ENCODE measurements at places on chromosomes 1 and 21.

DNA sequence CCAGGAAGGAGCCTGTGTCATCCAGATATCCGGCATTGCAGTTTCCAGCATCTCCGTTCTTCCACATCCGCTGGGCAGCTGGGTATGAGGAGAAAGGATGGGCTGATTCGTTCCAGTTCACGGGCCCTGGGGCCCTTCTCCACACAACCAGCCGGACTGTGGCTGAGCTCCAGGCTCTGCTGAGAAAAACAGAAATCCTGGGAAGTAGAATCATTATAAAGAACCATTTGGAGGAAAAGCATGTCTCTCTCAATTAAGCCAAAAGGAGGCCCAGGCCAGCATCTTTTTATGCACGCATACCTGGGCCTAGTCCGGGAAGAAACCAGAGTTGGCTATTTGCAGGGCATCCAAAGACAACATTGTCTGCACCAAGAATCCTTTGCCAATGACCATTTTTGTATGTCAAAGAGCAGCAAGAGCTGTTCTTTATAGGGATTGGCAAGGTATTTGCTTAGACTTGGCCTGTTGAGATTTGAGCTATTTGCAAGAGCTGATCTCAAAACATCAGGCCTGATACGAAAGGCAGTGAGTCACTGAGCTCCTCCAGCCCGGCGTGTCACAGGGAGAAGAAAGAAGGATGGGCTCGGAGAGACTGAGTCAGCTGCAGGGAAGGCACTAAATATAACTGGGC, 84.9 kb upstream of the ARHGEF16 start:
- H3K4me3 ChIP-seq, result no peak overlapping the region
- no peaks in the 10 kb centered on the region for H3K36me3 ChIP-seq

- H3K36me3 ChIP-seq, result no peaks in the 10 kb centered on the region
- peak; percentile 56 for DNase-seq
- H3K4me1 ChIP-seq, result no peaks in the 10 kb centered on the region
- H3K27me3 ChIP-seq, result no peaks in the 10 kb centered on the region
- no peak overlapping the region for H3K27ac ChIP-seq
These were observed 17.3 kb downstream of the CA6 start for GRCh38 chr1:8962812-8963530.

DNA sequence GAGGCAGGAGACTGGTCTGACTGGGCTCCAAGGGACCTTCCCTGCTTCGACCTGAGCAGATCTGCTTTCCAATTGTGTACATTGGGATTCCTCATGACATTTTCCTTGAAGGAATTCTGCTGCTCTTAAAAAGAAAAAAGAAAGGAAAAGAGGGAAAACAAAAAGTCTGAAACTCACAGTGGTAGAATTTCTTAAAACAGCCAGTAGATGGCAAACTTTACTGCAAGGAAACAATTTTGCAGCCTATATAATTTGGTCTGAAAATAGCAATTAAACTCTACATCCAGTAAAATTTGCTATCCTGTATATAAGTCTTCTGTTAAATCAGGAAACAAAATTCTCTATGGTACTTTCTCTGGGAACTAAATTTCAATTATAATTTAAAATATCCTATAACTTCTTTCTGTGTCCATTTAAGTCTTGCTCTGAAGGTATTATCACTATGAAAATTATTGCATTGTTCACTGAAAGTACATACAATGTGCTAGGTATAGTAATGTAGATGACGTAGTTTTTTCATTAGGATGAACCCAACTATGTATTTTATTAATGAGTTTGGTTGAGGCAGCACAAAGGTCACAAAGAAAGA, 59.8 kb downstream of the CRB1 start:
- no peaks in the 10 kb centered on the region for H3K4me1 ChIP-seq
- H3K27ac ChIP-seq, result no peak overlapping the region
- H3K27me3 ChIP-seq, result no peaks in the 10 kb centered on the region
- no peaks in the 10 kb centered on the region for H3K36me3 ChIP-seq
- no peak for DNase-seq

DNA sequence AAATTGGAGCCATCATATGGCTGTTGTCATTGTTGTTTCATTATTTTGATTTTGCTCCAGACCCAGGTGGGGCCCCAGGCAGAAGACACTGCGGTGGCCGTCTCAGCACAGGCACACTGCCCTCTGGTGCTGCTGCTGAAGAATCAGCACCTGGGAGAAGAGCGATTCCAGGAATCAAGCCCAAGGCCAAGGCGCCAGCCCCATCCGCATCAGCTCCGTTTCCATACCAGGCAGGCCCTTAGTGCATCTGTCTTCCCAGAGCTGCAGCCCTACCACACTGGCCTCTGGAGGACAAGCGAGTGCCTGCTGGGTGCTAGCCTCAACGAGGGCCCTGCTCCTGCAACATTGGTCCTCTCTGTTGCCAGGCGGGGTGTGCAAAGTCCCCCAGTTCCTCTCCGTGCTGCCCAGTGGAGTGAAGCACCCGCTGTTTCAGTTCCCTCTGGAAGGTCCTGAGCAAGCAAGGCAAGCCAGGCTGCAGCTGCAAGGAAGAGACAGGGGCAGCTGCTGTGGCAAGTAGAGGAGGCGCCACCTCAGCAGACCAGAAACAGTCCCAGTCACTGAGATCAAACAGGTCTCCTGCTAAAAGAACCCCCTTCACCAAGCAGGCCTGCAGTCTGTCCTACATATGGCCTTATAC, 5.2 kb downstream of the GRIK3 start:
- H3K27me3 ChIP-seq, result peaks cover 11% of the 10 kb centered on the region
- H3K4me3 ChIP-seq, result no peak overlapping the region
- no peaks in the 10 kb centered on the region for H3K4me1 ChIP-seq

DNA sequence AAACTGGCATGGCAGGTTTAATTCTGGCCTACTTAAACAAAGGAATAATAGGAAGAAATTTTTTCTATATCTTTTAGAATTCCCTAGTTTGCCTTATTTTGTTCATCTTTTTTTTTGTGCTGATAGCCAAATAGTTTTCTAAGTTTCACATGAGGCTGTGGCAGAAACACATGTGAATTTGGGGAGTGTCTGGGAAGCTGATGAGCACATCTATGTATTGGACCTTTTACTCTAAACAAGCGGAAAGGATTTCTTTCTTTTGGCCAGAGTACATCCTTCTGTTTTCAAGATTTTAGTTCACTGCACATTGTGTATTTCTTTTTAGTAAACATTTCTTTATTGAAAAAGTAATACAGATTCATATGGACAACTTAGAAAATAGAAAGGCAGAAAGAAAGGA, 5.6 kb downstream of the EEIG2 start:
- peaks cover 34% of the 10 kb centered on the region for H3K4me1 ChIP-seq
- no peak for DNase-seq
- no peak overlapping the region for H3K27ac ChIP-seq
- H3K4me3 ChIP-seq, result no peak overlapping the region

DNA sequence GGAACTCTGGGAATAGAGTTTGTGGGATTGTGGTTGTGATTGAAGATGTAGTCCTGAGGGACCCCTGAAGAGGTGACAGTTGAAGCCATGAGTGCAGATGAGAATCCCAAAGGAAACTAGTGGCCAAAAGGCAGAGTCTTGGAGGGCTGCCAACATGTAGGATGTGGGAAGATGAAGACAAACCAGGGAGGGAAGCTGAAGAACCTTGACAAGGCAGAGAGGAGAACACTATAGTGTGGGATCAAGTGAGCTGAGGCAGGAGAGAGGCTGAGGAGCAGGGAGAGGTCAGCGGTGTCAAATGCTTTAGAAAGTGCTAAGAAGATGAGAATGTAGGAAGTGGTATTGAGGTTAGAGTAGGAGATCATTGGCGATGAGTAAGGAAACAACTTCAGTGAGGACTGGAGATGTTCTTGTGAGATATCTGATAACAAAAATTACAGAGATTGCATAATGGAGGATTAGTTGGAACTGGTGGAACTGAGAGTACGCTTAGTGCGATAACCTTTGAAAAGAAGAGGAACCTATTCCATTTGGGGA, 88.5 kb upstream of the VCAM1 start:
- H3K27ac ChIP-seq, result no peak overlapping the region
- peaks cover 11% of the 10 kb centered on the region for H3K4me1 ChIP-seq
- H3K36me3 ChIP-seq, result no peaks in the 10 kb centered on the region
- H3K4me3 ChIP-seq, result no peak overlapping the region
- no peaks in the 10 kb centered on the region for H3K27me3 ChIP-seq

GRCh38 chr1:174742805-174743653, 256.7 kb upstream of the CACYBP start:
- no peak overlapping the region for H3K4me3 ChIP-seq
- H3K36me3 ChIP-seq, result no peaks in the 10 kb centered on the region
- no peak overlapping the region for H3K27ac ChIP-seq
- H3K4me1 ChIP-seq, result no peaks in the 10 kb centered on the region
- DNase-seq, result no peak
- no peaks in the 10 kb centered on the region for H3K27me3 ChIP-seq

GRCh38 chr1:29648026-29648425, 411.7 kb downstream of the PTPRU start:
- H3K27me3 ChIP-seq, result peaks cover 8% of the 10 kb centered on the region
- no peak overlapping the region for H3K4me3 ChIP-seq
- DNase-seq, result no peak
- no peak overlapping the region for H3K27ac ChIP-seq
- H3K36me3 ChIP-seq, result no peaks in the 10 kb centered on the region

DNA sequence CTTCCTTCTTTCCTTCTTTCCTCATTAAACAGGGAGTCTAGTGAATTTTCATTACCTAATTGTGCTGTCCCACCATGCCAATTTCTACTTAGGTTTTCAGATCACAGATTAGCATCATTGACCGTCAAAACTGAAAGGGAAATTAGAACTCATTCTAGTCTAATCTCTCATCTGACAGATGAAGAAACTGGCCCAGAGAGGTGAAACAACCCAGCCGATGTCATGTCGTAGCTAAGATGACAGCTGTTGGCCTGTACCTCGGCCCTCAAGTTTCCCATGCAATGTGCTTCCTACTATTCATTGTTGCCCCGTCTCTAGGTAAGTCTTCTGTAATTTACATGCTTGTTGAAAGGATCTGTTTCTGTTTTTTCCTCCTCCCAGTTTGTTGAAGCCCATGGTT, 128.2 kb upstream of the KIAA0040 start:
- no peak overlapping the region for H3K4me3 ChIP-seq
- H3K27me3 ChIP-seq, result peaks cover 14% of the 10 kb centered on the region
- H3K36me3 ChIP-seq, result no peaks in the 10 kb centered on the region

DNA sequence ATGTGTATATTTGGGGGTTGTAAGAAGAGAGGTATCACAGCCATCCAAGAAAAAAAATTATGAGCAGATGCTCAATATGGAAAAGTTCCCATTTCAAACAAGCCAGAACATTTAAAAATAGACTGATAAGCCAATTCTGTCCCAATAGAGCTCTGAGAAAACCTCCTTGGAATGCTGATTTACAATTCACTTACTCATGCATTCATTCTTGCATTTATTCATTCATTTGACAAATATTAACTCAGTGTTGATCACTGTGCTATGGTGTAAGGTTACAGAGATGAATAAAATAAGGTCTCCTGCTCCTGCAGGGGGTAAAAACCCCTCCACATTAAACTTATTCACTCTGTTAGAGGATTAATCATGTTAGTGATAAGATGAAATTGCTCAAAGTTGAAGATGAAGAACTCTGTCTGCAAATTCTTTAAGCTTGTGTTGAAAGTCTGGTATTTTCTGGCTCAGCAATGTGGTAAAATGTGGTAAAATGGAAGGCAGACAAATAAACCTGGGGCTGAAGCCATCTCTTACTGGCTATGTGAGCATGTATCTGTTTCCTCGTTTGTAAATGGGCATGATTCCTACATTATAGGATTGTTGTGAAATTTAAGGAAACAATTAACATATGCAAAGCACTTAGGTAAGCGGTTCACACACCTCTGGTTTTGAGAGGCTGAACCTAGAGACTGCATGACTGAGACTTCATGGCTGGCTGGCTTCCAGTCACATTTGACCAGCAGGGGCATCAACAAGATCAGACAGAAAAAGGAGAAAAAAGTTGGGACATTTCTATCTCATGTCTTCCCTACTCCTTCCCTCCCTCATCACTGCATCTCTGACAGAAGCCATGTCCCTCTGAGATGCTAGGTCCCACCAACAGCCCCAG, 45.0 kb upstream of the DAB1 start:
- H3K4me3 ChIP-seq, result no peak overlapping the region
- no peaks in the 10 kb centered on the region for H3K36me3 ChIP-seq
- no peaks in the 10 kb centered on the region for H3K4me1 ChIP-seq
- H3K27ac ChIP-seq, result no peak overlapping the region

DNA sequence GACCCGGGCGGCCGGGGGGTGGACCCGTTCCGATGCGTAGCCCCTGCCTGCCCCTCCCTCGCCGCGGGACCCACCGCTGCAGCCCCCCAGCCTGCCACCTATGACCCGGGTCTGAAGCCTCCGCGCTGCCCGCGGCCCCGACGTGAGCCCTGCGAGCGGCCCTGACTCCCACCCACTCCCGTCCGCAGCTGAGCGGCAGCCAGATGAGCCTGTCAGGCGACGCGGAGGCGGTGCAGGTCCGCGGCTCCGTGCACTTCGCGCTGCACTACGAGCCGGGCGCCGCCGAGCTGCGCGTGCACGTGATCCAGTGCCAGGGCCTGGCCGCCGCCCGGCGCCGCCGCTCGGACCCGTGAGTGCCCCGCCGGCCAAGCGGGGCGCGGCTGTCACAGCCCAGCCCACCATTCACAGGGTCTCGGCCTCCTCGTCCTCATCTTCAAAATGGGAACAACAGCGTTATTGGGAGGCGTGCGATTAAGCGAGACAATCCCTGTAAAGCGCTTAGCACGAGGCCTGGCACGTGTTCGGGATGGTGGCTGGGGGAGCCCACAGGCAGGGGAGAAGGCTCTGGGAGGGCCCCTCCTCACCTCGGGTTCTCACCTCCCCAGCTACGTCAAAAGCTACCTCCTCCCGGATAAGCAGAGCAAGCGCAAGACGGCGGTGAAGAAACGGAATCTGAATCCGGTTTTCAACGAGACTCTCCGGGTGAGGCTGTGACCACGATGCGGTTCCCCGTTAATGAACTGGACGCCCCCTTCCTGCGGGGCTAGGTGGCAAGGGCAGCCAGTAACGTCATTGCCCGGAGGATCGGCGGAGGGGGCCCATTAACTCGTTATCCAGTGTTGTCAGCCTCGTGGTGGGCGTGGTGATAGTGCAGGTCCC, 8.2 kb downstream of the SYTL1 start:
- no peak for DNase-seq
- no peaks in the 10 kb centered on the region for H3K27me3 ChIP-seq
- H3K4me3 ChIP-seq, result no peak overlapping the region
- no peaks in the 10 kb centered on the region for H3K36me3 ChIP-seq

DNA sequence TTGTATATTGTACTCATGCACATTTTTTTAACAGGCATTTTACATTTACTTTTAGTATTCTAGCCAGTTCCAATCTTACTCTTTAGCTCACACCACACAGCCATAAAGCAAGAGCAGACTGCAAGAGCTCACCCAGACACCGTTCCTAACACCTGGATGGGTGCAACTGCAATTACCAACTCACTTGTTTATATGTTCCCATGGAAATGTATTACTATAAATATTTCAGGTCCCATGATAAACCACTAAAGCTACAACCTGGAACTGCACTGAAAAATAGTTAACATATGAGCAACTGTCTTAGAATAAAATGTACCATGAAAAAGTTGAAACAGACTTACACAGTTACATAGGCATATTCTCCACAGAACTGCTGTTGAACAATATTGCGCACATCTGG, 30.8 kb downstream of the USP48 start:
- no peak overlapping the region for H3K4me3 ChIP-seq
- no peaks in the 10 kb centered on the region for H3K27me3 ChIP-seq
- H3K36me3 ChIP-seq, result peaks cover 87% of the 10 kb centered on the region
